ENCODE measurements at places on chromosomes 2 and 18.

- DNase-seq, result no peak
Measured at GRCh38 chr18:67035026-67035425, 431.1 kb upstream of the CDH19 start.

DNA sequence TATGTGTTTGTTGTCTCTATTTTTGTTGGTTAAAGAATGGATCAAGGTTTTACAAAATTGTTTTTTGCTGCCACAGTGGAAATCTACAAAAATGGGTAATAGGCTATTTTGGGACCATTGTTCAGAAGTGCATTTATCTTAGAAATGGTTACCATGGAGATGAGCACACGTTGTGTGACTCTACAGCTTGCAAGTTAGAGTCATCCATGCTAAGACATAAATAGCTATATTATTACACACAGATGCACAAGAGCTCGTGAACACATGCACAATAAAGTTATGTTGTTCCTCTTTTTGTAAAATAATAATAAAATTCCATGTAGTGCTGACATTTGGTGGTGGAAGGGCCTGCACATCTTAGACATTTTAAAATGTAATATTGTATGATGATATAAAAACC, 15.5 kb upstream of the DUSP19 start:
- peak; percentile 42 for DNase-seq

DNA sequence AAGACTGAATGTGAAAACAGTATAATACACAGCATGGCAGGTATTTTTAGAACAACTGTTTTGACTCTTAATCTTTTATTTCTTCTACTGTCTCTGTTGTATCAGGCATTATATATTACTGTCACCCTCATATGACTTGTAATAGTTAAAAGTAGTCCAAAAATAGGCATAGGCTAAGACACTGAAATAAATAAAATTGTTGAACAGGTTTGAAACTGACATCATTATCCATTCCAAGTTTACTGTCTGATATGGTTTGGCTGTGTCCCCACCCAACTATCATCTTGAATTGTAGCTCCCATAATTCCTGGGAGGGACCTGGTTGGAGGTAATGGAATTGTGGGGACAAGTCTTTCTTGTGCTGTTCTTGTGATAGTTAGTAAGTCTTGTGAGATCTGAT, 91.4 kb upstream of the CDH19 start:
- DNase-seq, result no peak

GRCh38 chr2:98828369-98828744, 97.4 kb upstream of the MGAT4A start:
- no peak for DNase-seq

GRCh38 chr2:62817995-62818713, 112.6 kb downstream of the EHBP1 start:
- DNase-seq, result no peak

GRCh38 chr18:61742565-61743429, 150.0 kb downstream of the RNF152 start:
- DNase-seq, result no peak

GRCh38 chr2:226131299-226131784, 668.3 kb downstream of the IRS1 start:
- no peak for DNase-seq

GRCh38 chr2:201378496-201379397, 21.6 kb upstream of the FLACC1 start:
- DNase-seq, result no peak

- no peak for DNase-seq
Measured at GRCh38 chr2:120770641-120771040, 35.0 kb downstream of the GLI2 start.

DNA sequence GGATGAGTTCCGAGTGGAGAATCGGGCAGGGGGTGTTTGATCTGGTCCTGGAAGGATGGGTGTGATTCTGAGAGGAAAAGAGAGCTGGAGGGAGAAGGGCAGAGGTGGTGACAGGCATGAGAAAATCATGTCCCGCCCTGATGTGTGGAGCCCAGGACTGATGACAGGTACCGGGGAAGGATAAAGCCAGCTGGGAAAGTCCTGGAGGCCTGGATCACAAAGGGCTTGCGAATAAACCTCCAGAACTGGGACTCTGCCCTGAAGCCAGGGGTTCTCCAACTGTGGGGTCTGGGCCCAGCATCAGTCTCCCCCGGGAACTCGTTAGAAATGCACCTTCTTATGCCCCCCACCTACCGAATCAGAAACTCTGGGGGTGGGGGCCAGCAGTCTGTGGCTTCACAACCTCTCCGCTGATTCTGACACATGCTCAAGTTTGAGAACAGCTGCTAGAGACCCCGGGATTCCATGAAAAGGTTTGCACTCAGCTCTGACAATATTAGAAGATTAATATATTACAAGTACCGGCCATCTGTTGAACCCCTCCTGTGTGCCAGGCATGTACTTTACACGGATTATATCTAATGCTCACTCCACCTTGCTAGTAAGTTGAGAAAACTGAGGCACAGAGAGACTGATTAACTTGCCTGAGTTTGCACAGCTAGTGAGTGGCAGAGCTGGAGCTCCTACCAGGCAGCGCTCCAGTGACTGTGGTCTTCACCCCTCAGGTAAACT, 8.0 kb downstream of the TNFRSF11A start:
- DNase-seq, result no peak

- no peak for DNase-seq
Measured at GRCh38 chr2:15271276-15271675, 289.9 kb downstream of the NBAS start.

GRCh38 chr18:9902832-9903231, 11.0 kb upstream of the VAPA start:
- no peak for DNase-seq

DNA sequence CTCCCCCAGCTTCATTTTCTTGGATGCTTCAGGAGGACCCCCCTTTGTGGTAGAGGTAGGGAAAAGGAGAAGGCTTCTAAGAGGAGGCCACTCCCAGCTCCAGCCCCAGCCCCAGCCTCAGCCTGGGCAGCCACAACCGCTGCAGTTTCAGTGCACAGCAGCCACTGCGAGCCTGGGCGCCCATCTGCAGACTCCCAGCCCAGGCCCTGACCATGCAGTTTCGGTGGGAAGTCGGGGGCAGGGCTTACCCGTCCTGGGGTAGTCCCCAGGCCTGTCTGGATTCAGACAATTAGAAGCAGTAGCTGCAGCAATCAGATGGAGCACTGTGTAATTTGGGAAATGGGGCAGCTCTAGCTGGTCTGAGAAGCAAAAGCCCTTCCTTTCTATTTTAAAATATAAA, 28.6 kb downstream of the ITM2C start:
- DNase-seq, result no peak

DNA sequence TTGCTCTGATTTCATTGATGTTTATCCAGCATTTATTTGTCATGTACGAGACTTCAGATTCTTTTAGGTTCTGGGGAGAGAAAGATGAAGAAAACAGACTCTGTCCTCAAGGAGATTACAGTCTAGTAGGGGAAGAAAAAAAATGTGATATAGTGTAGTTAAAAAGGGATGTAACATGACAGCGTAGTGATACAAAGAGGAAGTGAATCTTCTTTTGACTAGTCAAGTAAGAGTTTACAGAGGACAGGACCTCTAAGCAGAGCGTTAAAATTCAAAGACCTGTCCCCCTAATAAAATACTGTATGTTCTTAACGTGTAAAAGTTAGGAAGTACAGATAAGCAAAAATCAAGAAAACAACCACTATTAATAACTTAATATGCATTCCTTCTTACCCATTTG, 47.7 kb downstream of the NCOA1 start:
- DNase-seq, result peak; percentile 9

DNA sequence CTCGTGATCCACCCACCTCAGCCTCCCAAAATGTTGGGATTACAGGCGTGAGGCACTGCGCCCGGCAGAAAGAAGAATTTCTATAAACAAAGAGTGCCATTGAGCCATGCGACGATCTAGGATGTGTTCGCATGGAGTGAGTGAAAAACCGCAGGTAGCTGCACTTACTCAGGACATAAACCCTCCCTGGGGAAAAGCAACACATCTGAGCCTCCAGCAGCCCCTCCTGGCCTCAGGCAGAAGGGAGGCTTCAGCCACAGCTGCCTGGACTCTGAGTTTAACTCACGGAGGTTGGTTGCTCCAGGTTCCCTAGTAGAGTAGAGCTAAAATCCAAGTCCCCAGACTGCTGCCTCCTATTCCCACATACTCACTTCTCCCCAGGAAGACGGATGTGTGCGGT, 11.3 kb upstream of the STK25 start:
- no peak for DNase-seq

DNA sequence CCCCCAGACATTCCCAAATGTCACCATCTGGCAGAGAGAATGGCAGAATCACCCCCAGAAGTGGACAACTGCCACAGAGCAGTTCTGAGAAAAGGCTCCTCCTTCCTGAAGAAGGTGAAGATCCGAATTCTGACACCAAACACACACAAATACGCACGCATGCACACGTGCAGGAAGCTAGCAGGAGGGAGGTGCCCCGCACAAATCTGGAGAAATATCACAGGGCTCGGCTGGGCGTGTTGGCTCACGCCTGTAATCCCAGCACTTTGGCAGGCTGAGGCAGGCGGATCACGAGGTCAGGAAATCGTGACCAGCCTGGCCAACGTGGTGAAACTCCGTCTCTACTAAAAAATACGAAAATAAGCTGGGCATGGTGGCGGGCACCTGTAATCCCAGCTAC, 38.5 kb upstream of the ATG16L1 start:
- DNase-seq, result no peak

DNA sequence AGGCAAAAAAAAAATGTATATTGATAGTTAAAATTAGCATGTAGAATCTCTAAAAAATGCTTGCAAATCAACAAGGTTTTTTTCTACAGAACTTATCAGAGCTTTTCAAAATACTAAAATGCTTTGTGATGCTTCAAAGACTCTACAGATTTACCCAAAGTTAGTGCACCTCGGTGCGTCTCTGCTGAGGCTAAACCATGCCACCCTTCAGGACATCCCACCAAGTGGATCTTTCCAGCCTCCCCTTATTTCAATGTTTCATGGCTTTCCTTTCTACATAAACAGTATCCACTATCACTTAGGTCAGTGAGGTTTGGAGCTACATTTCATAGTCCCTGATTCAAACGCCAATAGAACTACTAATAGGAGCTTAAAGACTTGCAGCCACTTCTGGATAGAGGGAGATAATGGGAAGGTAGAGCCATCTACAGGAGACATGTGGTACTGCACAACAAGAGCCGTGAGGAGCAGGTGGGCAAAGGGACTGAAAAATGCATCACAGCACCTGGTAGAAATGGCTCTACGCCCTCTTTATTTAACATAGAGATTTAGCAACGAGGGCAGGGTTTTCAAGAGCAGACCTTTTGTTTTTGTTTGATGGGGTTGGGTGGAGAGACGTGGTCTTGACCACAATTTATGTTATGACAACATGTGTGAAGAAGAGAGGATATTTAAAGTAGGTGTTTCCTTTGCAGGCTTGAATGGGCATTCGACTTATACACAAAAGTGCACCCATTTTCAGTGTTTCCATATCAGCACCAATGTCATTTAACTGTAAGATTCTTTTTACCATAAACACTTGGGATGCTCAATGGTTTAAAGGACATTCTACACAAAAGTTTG, 56.1 kb upstream of the SLC35G4 start:
- peak; percentile 72 for DNase-seq

- peak; percentile 85 for DNase-seq
Measured at GRCh38 chr2:20578895-20579825, 71.7 kb downstream of the HS1BP3 start.

DNA sequence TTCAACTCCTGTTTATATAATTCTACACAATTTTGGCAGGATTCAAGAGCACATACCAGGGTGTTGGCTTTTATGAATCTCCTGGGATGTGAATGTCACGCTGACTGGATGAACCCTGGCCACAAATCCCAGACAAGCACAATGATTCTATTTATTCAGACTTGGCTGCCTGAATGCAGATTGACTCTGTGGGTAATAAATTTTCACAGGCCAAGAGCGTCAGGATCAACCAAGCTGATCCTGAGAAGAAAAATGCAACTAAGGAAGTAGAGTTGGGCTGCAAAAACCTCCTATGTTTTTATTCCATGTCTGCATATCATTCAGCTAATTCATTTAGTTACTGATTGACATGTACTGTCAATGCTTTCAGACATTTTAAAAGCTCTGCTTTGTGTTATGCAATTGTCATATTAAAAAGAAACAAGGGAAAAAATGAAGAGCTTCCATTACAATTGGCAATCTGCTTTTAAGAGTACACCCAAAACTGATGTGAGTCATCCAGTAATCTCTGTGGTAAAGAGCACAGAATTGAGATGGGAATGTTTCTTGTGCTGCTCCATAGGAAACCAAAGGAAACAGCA, 173.0 kb upstream of the REV1 start:
- DNase-seq, result no peak

DNA sequence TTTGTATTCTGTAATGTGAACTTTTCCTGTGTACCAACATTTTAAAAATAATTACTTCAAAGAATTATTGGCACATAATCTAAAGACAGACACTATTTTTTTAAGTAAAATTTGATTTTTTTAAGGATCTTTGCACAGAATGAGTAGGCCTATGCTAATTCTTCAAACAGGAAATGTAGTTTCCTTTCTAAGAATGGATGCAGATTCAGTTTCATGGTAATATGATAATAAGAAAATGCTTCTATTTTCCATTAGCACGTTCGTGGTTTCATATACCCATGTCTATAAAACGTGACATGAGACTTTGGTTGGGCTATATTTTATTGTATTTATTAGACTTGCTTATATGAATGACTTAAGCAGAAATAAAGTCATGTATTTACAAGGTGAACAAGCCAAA, 191.8 kb upstream of the RBBP8 start:
- DNase-seq, result no peak

GRCh38 chr2:203811491-203812221, 55.9 kb upstream of the CTLA4 start:
- peak; percentile 61 for DNase-seq

DNA sequence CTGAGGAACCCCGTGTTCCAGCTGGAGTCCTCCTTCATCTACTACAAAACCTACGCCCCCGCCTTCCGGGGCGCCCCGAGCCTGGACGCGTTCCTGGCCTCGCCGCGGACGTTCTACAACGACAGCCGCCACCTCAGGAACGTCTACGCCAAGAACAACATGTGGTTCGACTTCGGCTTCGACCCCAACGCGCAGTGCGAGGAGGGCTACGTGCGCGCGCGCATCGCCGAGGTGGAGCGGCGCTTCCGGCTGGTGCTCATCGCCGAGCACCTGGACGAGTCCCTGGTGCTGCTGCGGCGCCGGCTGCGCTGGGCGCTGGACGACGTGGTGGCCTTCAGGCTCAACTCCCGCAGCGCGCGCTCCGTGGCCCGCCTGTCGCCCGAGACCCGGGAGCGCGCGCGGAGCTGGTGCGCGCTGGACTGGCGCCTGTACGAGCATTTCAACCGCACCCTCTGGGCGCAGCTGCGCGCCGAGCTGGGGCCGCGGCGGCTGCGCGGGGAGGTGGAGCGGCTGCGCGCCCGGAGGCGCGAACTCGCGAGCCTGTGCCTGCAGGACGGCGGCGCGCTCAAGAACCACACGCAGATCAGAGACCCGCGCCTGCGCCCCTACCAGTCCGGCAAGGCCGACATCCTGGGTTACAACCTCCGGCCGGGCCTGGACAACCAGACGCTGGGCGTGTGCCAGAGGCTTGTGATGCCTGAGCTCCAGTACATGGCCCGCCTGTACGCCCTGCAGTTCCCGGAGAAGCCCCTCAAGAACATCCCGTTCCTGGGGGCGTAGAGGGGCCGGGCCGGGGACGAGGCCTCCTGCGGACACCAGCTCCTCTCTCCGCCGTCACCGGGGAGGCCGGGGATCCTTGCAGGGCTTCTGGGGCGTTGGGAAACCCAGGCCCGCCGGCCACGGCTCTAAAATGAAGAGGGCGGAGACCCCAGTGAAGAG, 5.3 kb upstream of the NEU4 start:
- no peak for DNase-seq
